ENCODE measurements at places on chromosomes 11 and 22. TPM values are rescaled to one million over a fixed set of nuclear protein-coding genes. Genes with fewer than 3 reads are reported as not detected.

DNA sequence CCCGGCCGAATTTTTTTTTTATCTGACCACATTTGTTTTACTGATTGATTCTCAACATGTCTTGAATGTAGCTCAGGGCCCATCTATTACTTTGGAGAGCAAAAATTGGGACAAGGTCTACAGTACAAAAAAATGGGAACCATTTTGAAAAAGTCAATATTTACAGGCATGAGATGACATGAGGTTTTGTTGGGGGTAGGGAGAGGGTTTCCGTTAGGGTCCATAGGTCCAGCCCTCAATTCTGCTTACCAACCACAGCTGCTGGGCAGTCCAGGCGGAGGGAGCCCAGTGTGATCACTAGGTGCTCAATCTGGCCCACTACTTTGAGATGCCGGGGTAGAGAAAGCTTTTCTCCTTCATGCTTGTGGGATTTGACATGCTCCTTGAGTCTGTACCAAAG lies 18.3 kb downstream of the NRIP3 start:
- no peak for DNase-seq

Gene PIH1D2
- 0.83 TPM for total RNA-seq

Gene BATF2
- total RNA-seq: 5.1 TPM

GRCh38 chr11:96137373-96137772 lies 205.6 kb downstream of the MAML2 start:
- no peak for DNase-seq

- DNase-seq: no peak
Observed at GRCh38 chr11:69287968-69288882, 5.7 kb upstream of the MYEOV start.

Gene DBX1
- total RNA-seq: not detected

DNA sequence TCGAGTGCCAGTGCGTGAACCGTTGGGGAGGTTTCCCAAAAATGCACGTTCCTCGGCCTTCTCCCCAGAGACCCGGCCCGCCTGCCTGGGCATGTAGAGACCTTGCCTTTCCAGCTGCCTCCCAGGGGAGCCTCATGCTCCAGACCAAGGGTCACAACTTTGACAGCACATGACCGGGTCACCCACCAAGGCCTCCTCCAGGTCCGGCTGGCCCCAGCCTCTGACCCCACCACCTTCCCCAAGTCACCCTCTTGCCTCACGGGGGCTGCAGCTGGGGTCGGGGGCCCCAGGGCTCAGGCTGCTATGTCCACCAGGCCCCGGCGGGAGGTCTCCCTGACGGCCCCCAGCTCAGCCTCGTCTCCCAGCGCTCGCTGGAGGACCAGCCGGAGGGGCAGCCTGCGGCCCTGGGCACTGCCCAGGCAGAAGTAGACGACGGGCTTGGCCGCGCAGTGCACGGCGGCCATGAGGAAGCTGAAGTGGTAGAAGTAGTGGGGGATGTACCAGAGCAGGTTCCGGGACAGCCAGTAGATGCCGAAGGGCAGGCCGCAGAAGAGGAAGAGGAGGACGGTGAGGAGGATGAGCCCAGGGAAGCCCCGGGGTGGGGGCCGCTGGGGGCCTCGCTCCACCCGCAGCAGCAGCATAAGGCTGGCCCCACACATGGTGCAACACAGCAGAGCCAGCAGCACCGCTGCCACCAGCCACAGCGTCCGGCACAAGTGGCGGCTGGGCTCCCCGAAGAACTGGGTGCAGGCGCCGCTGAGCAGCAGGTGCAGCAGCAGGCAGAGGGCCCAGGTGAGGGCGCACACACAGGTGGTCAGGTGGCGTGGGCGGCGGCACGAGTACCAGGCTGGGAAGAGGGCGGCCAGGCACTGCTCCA lies 4.4 kb downstream of the MRGPRE start:
- no peak for DNase-seq

DNA sequence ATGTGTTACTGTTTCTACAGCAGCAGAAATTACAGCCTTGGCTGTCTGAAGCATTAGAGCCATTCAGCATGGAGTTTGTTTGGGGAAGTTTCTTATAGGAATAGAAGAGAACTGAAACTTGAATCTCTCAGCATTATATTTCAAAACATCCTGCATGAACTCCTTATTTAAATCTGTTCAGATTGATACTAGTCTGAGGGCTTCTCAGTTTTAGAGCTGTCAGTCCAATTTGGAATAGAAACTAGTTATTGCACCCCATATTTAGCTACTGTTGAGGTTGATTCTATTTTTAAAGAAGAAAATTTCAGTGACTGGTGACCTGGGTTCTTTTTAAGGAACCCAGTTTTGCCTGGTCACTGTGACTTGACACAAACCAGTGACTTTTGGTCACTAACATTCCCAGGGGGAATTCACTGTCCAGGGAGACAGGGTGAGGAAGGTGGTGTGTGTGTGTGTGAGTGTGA lies 126.0 kb upstream of the TTC12 start:
- no peak for DNase-seq

Gene TRIM29
- 1.3 TPM for total RNA-seq

GRCh38 chr22:27386186-27386585 lies 415.4 kb downstream of the MN1 start:
- DNase-seq: no peak

Gene PPP1CA
- total RNA-seq: 78.1 TPM

Gene FGF19
- total RNA-seq: not detected

DNA sequence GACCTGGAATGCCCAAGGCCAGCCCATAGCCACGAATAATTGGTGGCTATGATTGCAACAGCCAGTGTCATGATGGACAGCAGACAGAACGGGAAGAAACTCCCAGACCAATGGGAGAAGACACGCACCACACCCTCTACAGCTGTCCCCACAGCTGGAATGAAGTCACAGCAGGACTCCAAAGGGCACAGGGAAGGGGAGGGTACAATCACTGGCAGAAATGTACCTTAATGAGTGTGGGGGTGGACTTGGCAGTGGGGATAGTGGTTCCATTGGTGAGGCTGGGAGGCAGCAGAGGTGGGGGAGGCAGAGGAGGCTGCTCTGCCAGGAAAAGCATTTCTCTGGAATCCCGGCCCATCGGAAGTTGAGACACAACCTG lies 52.9 kb downstream of the SGSM3 start:
- no peak for DNase-seq

Gene SDHD
- total RNA-seq: 148 TPM

DNA sequence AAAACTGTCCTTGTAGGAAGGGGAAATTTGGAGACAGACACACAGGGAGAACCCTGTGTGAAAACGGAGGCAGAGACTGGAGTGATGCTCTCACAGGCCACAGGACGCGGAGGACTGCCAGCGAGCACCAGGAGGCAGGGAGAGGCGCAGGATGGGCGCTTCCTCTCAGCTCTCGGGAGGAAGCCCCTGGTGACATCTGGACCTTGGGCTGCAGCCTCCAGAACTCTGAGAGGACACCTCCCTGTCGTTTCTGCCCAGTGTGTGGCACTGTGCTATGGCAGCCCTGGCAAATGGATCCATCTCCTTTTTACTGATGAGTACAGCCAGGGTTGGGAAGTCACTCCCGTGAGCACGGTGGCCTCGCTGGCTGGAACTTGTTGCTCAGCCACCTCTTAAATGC lies 73.9 kb downstream of the LRRC32 start:
- peak; percentile 66 for DNase-seq

Data from esophagus muscularis mucosa (tissue), 4 donors.